ENCODE measurements at places on chromosomes 12 and 14. TPM values are rescaled to one million over a fixed set of nuclear protein-coding genes. Genes with fewer than 3 reads are reported as not detected.

ZFHX2 gene
- 0.59 TPM for total RNA-seq

ZDHHC22 gene
- total RNA-seq, result not detected

ADGRD1 gene
- 0.72 TPM for total RNA-seq

DNA sequence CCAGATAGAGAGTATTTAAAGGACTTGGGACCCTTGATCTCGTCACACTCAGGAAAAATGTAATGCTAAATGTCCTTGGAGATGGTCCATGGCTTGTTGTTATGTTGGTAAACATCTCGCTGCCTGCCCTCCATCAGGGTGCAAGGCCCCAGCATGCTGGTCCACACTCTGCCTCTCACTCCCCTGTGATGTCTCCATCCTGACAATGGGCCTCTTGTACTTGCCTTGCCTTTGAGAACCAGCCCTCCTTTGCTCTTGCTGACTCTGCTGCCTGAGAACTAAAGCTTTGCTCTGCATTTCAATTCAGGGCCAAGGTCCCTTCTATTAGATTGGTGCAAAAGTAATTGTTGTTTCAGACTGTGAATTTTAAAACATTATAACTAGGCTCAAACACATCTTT lies 131.0 kb upstream of the LMNTD1 start:
- DNase-seq, result no peak
- H3K4me3 ChIP-seq, result no peak overlapping the region
- no peaks in the 10 kb centered on the region for H3K36me3 ChIP-seq
- H3K4me1 ChIP-seq, result peaks cover 5% of the 10 kb centered on the region

GRCh38 chr12:31773867-31774266 lies 45.0 kb upstream of the AMN1 start:
- no peaks in the 10 kb centered on the region for H3K4me1 ChIP-seq
- H3K27me3 ChIP-seq, result no peaks in the 10 kb centered on the region
- no peaks in the 10 kb centered on the region for H3K36me3 ChIP-seq
- DNase-seq, result no peak
- no peak overlapping the region for H3K4me3 ChIP-seq
- H3K27ac ChIP-seq, result no peak overlapping the region
